RPMI7951 (cell line): ENCODE measurements at places on chromosomes 11 and 22.

- DNase-seq = no peak
Measured at GRCh38 chr11:17347676-17348075, 3.9 kb upstream of the NCR3LG1 start.

DNA sequence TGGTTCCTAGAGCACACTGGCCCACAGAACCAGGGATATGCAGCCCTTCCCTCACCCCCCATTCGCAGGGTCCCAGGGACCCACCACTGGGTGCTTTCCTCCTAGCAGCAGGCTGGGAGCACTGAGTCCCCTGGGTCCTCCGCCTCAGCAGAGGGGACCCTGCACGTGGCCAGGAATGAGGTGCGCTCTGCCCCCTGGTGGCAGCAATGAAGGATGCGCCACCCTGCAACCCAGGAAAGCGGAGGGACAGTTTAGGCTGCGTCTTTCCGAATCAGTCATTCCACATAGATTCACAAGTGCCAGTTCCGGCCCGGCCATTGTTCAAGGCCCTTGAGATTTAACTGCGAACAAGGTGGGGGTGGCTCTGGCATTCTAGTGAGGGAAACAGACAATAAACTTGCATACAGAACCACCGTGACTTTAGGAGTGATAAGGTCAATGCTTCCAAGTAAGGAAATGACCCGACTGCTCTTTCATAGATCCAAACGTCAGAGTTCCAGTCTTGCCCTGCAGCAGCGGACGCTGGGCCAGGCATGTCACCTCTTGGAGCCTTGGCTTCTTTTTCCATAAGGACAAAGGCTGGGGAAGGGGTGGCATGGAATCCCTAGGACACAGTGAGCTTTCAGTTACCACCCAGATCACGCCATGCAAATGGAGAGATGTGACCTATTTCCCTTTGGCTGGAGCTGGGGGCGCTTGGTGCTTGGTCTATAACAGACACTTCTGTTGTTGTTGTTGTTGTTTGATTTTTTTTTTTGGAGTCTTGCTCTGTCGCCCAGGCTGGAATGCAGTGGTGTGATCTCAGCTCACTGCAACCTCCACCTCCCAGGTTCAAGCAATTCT, 7.7 kb downstream of the RIN1 start:
- peak; percentile 79 for DNase-seq

GRCh38 chr11:67496113-67496512, 9.1 kb downstream of the PITPNM1 start:
- no peak for DNase-seq

- DNase-seq = no peak
Measured at GRCh38 chr11:2409126-2409525, 8.6 kb downstream of the TSSC4 start.

- no peak for DNase-seq
Measured at GRCh38 chr22:27542602-27543001, 259.0 kb downstream of the MN1 start.

DNA sequence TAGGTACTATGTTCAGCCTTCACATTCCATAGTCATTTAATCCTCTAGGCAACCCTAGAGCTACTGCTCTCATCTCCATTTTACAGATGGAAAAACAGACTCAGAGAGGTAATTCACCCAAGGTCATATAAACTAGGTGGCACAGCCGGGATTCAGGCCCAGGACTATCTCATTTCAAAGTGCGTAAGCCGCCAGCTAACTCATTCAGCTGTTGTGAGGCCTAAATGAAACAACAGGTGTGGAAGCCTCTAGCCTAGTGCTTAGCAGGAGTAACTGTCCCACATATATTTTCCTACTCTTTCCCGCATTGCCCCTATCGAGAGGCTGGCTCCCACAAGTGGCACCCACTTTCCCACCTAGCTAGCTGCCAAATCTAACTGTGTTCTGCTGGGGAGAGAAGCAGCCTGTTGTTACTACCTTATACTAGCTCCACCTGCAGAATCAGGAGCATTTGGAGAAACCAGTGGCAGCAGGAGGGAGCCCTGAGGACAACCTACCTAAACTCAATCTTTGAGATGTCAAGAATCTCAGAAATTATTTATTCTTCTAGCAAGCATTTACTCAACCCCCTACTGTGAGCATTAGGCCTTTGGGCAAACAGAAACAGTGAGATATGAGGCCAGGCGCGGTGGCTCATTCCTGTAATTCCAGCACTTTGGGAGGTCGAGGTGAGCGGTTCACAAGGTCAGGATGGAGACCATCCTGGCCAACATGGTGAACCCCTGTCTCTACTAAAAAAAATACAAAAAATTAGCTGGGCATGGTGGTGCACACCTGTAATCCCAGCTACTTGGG, 20.9 kb downstream of the PRG3 start:
- no peak for DNase-seq

DNA sequence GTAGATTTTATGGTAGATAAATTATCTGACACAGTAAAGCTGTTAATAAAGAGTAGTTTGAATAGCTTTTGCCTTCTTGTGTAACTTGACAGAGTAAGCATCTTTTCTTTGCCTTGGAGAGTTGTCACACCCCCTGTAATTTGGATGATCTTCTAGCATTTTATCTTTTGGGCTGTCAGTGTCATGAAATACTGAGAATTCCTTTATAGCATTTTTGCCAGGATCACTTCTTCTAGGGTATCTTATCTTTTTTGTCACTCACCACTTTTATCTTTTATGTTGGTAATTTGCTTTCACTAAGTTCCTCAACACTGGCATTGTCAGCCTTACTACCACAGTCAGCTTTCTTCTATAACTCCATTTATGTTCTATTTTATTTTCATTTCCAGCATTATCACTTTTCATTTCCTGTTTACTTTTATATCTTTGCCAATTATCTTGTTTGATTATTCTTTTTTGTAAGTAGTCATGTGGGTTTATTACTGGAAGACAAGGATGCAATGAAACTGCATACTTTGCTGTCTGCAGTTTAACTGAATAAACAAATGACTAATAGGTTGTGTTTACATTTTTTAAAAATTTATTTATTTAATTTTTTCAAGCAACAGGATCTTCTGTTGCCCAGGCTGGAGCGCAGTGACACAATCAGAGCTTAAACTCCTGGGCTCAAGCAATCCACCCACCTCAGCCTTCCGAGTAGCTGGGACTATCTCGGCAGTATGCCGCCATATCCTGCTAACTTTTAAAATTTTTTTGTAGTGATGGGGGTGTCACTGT, 28.1 kb upstream of the ACAT1 start:
- DNase-seq = no peak

DNA sequence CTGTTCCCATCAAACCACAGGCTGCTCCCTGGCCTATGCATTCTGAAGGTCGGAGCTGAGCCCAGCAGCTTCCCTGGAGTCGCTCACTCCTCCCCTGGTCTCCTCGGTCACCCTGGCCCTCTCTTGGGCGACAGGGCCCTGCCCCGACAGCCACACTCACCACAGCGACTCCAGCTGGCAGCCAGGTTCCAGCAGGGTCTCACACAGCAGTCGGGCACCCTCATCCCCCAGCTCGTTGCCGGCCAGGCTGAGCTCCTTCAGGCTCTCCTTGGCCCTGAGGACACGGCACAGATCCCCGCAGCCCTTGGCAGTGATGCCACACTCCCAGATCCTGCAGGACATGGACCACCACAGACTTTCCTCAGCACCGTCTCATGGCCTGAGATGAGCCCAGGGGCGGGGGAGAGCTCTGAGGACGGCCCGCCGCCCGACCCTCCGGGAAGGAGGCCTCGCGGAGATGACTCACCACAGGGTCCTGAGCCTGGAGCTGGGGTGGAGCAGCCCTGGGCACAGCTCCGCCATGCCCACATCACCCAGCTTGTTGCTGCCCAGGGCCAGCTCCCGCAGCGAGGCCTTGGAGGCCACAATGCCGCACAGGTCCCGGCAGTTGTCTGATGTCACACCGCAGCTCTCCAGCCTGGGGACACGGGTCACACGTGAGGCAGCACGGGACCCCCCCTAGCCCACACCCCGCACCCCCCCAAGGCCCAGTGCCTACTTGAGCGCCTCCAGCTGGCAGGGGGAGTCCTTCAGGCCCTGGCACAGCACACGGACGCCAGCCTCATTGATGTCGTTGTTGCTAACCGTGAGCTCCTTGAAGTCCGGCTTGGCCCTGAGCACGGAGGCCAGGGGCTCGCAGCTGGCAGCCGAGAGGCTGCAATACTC, 8.5 kb downstream of the RNH1 start:
- DNase-seq = no peak

DNA sequence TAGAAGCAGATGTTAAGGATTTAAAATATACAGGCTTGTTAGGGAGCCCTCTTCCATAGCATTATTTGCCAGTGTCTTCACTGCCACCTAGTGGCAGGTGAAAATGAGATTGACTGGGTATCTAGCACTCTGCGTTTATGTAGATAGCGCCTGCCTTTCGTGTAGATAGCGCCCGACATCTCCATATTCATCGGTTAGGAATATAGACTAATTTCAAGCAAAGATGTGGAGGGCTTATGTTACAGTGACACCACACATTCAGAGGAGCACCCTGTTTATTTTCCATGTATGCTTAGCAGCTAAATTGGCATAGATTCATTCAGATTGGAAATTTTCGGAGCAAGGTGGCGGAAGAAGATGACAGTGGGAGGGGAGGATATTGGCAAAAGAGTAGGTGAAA, 72.0 kb downstream of the SLC5A12 start:
- peak; percentile 66 for DNase-seq

DNA sequence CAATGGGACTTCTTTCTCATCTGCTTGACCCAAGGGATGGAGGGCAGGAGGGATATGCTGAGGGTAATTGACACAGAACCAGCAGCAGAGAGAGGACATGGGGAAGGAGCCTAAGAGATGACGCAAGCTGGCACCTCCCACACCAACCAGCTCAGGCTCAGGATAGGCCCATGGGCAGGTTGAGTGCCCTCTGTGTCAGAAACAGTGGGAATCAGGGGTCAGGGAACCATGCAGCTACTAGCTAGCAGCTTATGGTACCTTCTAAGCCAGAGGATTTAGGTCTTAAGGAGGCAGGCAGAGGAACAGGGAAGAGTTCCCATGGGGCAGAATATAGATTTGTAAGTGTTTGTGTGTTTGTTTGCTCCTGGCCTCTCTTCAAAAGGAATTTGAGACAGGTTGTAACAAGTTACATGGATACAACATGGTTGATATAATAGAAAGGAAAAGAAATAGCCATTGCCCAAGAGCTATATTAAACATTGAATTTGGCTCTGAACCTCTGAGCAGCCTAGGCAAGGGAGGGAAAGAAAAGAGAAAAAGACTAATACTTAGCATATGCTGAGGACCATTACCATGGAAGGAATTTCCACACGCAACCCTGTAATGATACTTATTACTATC, 39.9 kb upstream of the NAV2 start:
- no peak for DNase-seq

GRCh38 chr11:109586789-109587188, 164.8 kb downstream of the C11orf87 start:
- DNase-seq = no peak

DNA sequence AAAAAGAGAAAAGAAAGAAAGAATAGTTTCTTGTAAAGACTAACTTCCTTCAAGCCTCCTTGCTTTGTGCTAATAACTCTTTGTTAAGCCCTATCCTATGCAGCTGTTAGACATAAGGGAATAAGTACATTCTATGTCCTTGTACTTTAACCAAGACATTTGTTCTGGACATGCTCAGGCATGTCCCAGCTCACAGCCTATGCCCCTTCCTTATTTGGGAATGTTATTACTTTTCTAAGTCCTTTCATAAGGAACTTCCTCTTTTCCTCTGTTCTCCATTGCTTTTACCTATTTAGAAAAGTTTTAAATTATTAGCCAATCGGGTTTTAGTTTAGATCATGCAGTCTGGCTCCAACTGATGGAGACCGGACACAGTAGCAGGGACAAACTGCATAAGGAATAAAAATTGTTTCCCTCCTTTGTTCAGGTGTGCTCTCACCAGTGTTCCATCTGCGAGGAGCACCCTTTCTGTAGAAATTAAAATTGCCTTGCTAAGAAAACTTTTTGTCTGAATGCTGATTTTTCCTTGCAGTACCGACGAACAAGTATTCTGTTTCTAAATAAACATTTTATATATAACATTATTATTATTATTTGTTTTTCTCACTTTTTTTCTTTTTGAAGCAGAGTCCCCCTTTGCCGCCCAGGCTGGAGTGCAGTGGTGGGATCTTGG, 21.6 kb upstream of the SPINDOC start:
- no peak for DNase-seq
